Inflammatory macrophage treated with lipopolysaccharide for 4 hours (primary cell): ENCODE measurements at places on chromosomes 1 and 21.
A peak's percentile ranks its signal among the peaks of the same experiment; 100 is the strongest.

GRCh38 chr1:219686171-219686570 is 73.3 kb upstream of the ZC3H11B start:
- no peak for DNase-seq

DNA sequence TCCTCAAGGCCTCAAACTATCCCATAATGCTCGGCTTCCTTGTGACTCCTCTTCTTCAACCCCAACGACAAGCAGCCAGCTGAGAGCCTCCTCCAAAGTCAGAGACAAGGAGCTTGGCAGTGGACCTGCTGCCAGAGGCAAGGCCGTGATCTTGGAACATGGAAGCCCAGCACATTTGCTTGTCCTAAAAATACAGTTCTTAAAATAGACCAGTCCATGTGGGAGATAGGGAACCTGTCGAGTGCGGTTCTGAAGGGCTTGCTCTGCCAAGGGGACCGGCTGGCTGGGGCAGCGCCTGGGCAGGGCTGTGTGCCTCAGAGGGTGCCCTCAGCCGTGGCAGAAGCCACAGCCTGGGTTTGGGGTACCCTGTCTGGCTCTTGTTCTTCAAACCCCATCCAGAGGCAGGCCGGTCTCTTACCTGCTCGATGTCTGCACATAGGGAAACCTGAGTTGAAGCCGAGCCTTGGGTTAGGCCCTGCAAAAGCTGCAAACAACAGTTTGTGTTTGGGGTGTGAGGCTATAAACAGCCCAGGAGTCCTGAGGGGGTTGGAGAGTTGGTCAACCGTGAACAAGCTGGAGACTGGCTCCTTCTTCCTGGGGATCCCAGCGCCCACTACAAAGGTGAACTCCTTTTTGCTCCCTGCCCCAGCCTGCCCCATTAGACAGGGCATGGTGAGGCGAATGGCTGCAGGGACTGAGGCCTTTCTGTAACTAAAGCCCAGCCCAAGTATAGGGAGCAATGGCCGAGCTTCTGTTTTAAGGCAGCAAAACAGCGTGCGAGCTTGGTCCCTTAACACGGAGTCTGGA is 228.8 kb downstream of the CAMTA1 start:
- DNase-seq = no peak

GRCh38 chr1:232851532-232851931 is 46.3 kb downstream of the MAP10 start:
- no peak for DNase-seq

GRCh38 chr1:45493116-45493697 is 2.2 kb upstream of the TESK2 start:
- DNase-seq = peak; percentile 63

- DNase-seq = no peak
Measured at GRCh38 chr1:201275253-201275666, 8.0 kb upstream of the PKP1 start.

GRCh38 chr1:33842348-33842747 is 21.5 kb upstream of the HMGB4 start:
- no peak for DNase-seq

- DNase-seq = no peak
Measured at GRCh38 chr1:104878203-104878909, 1128.7 kb downstream of the AMY1C start.

DNA sequence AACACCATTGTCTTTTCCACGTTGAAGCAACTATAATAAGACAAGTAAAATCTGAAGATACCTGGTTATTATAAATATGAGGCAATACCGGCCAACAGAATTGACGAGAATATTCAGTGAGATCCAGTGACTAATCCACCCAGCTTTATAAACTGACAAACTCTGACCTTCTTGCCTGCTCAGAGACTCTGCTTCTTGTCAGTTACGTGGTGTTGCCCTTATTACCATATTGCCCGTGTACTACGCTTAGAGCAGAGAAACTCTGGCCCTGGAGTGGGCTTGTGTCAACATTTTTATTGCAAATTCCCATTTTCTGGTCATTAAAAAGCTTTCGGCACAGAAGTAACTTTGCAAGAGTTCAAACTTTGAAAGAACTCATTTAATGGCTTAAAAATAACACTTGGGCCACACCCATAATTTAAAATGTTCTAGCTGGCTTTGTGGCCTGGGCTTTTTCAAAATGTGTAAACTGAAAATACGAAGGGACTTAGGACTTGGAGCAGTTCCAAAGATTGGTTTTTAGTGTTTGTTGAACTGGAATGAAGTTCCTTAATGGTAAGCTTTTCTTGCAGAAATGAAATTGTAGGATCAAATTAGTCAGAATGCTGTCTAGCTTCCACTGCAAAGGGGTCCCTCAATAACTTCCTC is 266.2 kb downstream of the LMO4 start:
- no peak for DNase-seq

- no peak for DNase-seq
Measured at GRCh38 chr1:47228644-47229030, 3.4 kb downstream of the TAL1 start.

GRCh38 chr1:72432645-72433267 is 150.4 kb upstream of the NEGR1 start:
- no peak for DNase-seq

- no peak for DNase-seq
Measured at GRCh38 chr21:16834791-16835190, 678.1 kb upstream of the CXADR start.

DNA sequence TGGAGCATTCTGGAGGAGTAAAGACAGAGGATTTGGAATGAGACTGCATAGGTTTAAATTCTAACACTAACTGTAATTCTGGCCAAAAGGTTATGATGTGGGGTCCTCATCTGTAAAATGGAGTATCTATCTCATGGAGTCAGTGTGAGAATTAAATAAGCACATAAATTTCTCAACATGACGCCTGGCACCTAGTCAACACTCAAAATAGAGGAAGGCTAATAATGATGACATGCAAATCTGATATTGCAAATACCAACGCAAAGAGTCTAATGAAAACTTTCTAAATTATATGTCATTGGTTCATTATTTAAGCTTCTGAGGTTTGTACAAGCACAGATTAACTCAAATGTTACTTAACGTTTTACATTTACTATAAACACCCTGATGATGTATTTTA is 29.6 kb downstream of the APP start:
- DNase-seq = peak; percentile 84

GRCh38 chr1:245572709-245573108 is 417.9 kb downstream of the KIF26B start:
- no peak for DNase-seq

GRCh38 chr1:38052750-38053415 is 6.3 kb upstream of the POU3F1 start:
- no peak for DNase-seq

DNA sequence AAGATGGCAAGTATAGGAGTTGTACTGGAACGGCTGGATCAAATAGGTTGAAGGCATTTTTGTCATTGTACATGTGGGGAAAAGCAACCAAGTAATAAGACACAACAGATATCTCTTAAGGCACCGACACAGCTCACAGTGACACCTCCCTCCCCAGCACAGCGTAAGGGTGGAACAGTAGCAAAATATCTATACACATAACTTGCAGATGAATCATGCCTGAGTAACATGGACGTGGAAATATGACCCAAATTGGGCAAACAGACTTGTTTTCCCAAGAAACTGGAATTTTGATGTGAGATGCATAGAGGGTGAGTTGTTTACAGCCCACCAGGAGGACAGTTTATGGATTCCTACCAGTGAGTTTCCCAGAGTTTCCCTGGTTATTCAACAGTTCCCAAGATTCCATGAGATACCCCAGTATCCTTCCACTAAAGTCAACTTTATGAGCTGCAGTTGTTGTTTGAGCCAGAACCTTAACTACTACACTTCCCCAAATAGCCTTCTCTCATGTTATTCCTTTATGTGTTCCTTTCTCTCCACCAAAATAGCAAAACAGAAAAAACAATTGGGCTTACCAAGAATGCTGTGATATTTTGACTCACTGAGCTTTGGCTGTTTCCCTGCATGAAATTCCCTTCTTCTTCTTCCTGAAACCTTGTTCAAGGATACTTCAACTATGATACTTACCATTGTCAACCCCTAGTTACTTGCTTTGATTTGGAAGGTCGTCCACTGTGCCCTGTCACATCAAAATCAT is 7.1 kb upstream of the DR1 start:
- DNase-seq = no peak

DNA sequence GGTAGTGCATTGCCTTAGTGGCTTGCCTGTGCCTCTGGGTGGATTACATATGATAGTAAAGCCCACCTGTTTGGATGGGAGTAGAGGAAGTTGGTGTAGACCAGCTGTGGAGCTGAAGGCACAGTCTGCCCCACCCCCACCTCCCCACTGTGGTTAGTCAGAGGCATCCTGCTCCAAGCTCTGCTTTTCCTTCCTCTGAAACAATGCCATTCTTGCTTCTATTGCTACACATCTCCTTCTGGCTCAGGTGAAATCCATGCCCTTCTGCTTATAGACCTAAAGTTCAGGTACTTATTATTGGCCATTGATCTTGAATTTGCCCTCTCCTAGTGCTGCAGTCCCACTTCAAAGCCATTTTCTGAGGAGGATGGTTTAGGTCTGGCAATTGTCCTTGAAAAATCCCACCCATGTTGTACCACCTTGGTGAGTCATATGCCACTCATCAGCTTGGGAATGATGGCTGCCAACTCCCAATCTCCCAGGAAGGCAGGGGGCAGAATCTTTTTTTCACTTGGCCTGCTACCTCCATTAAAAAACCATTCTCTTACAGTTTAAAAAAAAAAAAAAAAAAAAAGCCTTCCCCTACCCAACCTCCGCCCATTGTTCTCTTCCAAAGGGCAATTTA is 6.7 kb upstream of the TXLNA start:
- no peak for DNase-seq

DNA sequence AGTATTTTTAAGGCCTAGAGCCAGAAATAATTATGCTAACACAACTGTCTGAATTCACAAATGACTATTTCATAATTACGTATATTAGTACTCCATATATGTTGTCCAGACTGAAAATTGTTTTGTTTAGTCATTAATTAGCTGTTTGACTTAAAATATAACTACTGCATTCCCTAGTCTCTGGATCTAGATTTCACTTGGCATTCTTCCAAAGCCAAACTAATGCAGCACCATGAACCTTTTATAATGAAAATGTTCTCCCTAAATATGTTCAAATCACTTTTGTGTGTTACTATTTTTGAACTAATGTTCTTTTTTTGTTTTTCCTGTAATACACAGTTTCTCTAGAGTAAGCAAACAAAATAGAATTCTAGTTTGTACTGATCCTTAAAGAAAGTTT is 46.1 kb downstream of the CAMTA1 start:
- no peak for DNase-seq
